Vagina (tissue), 2 donors: ENCODE measurements at places on chromosomes 4 and X.

- DNase-seq = no peak
These were observed 6.7 kb downstream of the SULT1B1 start for GRCh38 chr4:69753686-69754085.

DNA sequence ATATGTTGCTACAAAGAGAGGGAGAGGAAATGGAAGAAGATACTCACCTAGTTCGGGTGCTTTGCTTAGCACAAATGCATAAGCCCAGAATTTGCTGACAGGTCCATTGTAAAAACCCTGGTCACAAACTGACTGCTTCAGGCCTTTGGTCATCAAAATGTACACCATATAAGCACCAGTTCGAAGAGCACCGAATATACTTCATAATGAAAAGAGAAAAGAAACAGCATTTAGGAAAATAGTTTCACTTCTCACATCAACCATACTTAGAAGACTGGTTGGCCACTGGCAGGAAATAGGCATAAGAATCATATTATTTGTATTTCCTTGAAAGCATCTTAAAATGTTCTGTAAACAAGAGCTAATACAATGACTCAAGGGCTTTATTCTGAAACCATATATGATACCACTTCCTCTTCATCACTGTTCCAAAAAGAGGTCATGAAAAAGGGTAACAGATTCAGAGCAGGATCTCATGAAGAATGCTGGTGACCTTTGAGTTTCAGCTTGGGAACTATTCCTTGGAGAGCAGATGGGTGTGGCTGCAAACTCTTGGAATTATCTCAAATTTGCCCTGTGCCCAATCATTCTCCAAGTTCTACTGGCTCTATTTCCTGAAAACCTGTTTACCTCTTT lies 138.7 kb downstream of the ELOVL6 start:
- DNase-seq = no peak

GRCh38 chr4:108561116-108561515 lies 59.3 kb upstream of the RPL34 start:
- no peak for DNase-seq

GRCh38 chr4:124018383-124019317 lies 622.1 kb downstream of the SPRY1 start:
- DNase-seq = no peak

DNA sequence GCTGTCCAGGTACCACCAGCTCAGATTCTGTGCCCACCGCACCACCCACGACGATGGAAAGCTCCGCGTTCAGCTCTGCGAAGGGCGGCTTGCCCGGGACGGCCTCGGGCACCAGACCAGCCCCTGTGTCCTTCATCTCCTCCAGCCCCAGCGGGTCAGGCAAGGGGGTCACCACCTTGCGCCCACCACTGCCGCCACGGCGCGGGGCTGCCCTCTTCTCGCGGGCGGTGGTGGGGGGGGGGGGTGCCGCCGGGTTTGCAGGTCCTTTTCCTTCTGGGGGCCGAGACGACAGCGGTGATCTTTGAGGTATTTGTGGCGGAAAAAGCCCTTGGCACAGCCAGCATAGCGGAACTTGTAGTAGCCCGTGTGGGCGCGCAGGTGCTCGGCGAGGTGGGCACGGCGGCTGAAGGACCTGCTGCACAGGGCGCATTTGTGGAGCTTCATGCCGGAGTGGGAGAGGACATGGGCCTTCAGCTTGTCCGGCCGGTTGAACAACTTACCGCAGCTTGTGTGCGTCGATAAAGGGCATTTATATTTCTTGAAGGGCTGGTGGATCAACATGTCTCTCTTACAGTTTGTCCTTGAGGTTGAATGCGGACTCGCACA lies 50.9 kb downstream of the CFAP299 start:
- DNase-seq = no peak

DNA sequence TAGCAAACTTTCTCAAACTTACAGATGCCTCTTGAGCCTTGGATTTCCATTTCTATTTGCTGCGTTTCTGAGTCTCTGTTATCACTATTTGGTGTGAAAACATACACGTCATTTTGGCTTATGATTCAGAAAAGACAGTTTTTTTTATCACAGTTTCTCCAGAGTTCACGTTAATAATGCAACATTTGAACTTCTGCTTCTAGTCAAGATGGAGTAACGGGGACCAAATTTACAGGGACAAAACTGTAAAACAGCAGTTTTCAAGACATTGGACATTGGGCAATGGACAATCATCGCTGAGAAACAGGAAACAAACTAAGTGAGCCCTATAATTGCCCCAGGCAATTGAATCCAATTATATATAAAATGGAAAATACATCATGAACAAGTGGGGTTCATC lies 36.2 kb upstream of the TASL start:
- no peak for DNase-seq

DNA sequence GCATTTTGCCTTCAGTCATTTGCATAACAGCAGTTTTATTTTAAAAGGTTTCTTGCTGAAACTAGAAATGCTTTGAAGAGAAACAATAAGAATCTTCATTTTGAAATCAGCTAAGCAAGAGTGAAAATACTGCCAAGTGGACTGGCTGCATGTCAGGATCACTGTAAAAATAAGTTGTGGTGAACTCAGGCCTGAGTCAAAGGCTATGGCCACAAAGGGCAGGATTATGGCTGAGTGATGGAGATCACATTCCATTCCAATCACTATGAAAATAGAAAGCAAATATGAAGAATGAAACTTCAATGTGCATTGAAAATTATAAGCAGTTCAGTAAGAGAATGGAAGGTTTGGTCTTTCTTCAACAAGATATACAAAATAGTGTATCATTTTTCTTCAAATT lies 224.5 kb downstream of the PCDH18 start:
- no peak for DNase-seq

DNA sequence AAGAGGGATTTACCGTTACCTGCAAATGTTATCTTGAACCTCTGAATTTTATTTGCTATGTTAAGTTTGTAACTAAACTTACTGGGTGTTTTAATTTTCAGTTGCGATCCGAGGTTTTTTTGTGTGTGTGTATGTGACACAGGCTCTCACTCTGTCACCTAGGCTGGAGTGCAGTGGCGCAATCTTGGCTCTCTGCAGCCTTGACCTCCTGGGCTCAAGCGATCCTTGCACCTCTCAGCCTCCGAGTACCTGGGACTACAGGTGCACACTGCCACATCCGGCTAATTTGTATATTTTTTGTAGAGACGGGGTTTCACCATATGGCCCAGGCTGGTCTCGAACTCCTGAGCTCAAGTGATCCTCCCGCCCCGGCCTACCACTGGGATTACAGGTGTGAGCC lies 18.5 kb downstream of the PDK3 start:
- DNase-seq = no peak
